ENCODE measurements at places on chromosomes 12 and 14.

- no peak for DNase-seq
These were observed 205.2 kb downstream of the PAX9 start for GRCh38 chr14:36866867-36867266.

- DNase-seq, result peak; percentile 20
These were observed 357.9 kb downstream of the BCL11B start for GRCh38 chr14:98913967-98914650.

GRCh38 chr12:90859591-90859990 lies 95.4 kb downstream of the CCER1 start:
- no peak for DNase-seq

GRCh38 chr12:18439541-18439940 lies 178.2 kb downstream of the PIK3C2G start:
- DNase-seq, result no peak

DNA sequence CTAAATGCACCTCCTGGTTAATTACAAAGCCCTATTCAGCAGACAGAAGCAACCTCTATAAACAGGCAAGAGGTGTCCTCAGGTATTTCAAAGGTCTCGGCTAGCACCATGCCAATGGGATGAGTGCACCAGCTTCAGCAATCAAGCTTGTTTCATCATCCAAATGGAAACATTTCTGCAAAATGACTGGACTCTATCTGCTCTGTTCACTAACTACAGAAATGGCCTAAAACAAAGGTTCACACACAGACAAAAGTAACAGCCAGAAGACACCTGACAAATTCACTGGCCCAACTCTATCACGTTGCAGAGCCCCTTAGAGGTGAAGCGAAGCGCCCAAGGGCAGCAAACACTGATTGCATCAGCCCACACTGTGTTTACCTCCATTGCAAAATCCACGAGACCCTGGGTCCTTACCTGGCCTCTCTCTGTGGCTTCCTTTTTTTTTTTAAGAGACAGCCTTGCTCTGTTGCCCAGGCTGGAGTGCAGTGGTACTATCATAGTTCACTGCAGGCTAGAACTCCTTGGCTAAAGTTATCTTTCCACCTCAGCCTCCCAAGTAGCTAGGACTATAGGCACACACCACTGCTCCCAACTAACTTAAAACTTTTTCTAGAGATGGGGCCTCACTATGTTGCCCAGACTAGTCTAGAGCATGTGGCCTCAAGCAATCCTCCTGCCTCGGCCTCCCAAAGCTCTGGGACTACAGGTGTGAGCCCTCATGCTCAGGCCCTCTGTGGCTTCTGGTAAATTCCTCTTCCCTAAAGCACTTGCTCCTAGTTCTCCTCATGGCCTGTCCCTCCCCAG lies 8.5 kb upstream of the SYNE3 start:
- no peak for DNase-seq

DNA sequence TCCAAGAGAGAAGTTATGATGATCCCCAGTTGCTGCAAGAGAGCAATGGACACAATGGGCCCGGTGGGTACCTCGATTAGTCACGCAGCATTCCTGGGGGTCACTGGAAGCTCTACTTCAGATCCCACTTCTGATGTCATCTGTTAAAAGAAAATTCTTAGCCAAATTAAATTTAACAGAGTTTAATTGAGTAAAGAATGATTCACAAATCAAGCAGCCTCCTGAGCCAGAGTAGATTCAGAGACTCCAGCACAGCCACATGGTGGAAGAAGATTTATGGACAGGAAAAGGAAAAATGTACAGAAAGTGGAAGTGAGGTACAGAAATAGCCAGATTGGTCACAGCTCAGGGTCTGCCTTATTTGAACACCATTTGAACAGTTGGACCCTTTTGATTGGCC lies 107.5 kb downstream of the SPTSSA start:
- DNase-seq, result no peak
